NCI-H774 (cell line): ENCODE measurements at places on chromosomes 2 and 18.
A peak's percentile ranks its signal among the peaks of the same experiment; 100 is the strongest.

DNA sequence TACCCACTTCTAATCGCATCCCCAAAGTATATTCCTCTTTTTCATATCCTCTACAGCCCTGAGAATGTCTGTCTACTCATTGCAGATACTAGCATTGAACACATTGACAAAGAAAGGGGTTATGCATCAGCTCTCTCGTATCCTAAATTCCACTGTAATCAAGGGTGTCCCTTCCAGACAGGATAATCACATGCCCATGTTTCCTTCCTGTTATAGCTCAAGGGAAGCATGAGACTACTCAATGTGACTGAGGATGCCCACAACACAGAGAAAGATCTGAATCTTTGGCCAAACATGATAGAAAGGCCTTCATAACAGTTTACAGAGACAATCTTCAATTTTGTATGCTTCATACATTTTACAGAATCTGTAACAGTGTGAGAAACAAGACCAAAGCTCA lies 69.2 kb downstream of the HIBCH start:
- no peak for DNase-seq

GRCh38 chr2:40367032-40367431 lies 84.9 kb downstream of the SLC8A1 start:
- DNase-seq: no peak

DNA sequence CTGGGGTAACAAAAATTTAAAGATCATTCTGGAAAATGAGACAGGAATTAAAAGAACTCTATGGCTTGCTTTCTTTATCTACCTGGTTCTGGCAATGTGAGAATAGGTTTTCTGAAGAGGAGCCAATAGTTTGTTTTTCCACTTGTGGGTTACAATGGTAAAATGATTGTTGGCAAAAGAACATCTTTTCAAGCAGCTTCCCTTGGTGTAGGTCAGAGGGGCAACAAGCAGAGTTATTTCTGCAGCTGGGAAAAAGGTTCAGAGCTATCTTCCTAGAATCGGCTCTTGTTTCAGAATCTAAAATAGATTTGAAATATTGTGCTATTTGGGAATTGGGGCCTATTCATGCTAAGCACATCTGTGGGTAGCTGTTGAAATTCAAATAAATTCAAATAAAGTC lies 11.5 kb upstream of the TSPYL6 start:
- DNase-seq: no peak

GRCh38 chr2:105052773-105053172 lies 14.9 kb downstream of the MRPS9 start:
- no peak for DNase-seq

- no peak for DNase-seq
Observed at GRCh38 chr2:191543708-191544107, 134.2 kb upstream of the NABP1 start.

DNA sequence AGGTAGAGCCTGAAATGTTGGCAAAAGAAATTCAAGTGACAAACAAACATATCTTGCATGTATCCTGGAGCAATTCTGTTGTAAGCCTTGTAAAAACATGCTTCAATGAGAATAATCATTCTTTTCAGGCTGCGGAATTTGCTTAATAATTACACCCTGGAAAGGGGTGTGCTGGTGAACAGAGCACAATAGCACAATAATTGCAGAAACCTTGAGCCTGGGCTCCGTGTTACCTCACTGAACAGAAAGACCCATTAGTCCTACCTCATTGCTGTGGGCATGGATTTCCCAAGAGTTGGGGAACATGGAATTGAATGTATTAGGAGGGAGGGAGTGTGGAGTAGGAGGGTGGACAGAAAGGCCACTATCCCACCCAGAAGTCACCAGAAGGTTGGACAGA lies 168.0 kb upstream of the ALKAL2 start:
- DNase-seq: no peak

GRCh38 chr2:32864334-32865111 lies 82.2 kb upstream of the LTBP1 start:
- DNase-seq: no peak

GRCh38 chr2:214737188-214737587 lies 72.3 kb downstream of the BARD1 start:
- no peak for DNase-seq

GRCh38 chr18:11518788-11519685 lies 90.4 kb upstream of the SLC35G4 start:
- DNase-seq: peak; percentile 6
